ENCODE measurements at places on chromosomes 3 and 15. TPM values are rescaled to one million over a fixed set of nuclear protein-coding genes. Genes with fewer than 3 reads are reported as not detected.

MYD88 gene
- 16.6 TPM for total RNA-seq

DVL3 gene
- 19.6 TPM for total RNA-seq

CILP gene
- not detected for total RNA-seq

SLC12A1 gene
- total RNA-seq, result not detected

KNG1 gene
- total RNA-seq, result not detected

GBE1 gene
- total RNA-seq, result 26.0 TPM

LNP1 gene
- total RNA-seq, result 2.2 TPM

SLC22A14 gene
- not detected for total RNA-seq

GRCh38 chr3:107416138-107416537 lies 38.9 kb downstream of the CCDC54 start:
- no peak overlapping the region for H3K4me3 ChIP-seq
- peaks cover 12% of the 10 kb centered on the region for H3K4me1 ChIP-seq
- H3K36me3 ChIP-seq, result no peaks in the 10 kb centered on the region
- H3K27ac ChIP-seq, result no peak overlapping the region
- DNase-seq, result no peak
- H3K27me3 ChIP-seq, result no peaks in the 10 kb centered on the region

DNA sequence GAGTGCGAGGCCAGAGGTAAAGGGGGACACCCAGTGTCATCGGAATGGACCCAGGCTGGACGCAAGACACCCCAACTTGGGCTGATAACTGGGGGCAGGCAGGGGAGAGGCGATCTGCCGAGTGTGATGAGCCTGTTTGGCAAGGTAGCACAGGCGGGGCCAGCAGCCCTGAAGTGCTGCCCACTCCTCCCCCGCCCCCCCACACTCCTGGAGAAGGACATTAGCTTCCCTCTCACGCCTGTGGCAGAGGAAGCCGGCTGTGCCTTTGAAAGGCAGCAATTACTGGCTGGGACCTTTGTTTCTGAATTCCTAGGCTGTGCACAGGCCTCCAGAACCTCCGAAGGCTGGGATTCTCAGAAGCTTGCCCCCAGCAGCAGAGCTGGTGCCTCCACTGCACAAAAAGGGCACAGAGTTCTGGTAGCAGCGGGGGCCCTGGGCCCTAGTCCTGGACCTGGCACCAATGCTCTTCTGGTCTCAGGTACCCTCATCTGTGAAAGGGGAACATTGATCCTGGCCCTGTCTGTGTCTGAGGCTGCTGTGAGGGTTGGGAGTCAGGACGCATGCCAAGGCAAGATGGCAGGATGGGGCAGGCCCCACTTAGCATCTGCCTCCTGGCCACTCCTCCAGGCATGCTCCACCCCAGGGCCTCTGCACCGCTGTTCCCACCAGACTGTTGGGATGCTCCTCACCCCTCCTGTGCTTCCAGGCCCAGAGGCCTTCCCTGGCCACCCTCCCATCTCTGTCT lies 28.6 kb downstream of the IQSEC1 start:
- no peak overlapping the region for H3K4me3 ChIP-seq
- H3K27me3 ChIP-seq, result no peaks in the 10 kb centered on the region
- H3K36me3 ChIP-seq, result no peaks in the 10 kb centered on the region
- H3K4me1 ChIP-seq, result peaks cover 22% of the 10 kb centered on the region

- H3K27me3 ChIP-seq, result no peaks in the 10 kb centered on the region
- peaks cover 63% of the 10 kb centered on the region for H3K4me1 ChIP-seq
- H3K27ac ChIP-seq, result no peak overlapping the region
- DNase-seq, result no peak
- H3K36me3 ChIP-seq, result peaks cover 31% of the 10 kb centered on the region
Observed at GRCh38 chr15:72482275-72482674, 8.1 kb downstream of the ARIH1 start.

GRCh38 chr3:170471149-170471548 lies 52.5 kb downstream of the CLDN11 start:
- peaks cover 27% of the 10 kb centered on the region for H3K27me3 ChIP-seq
- H3K4me3 ChIP-seq, result no peak overlapping the region
- no peaks in the 10 kb centered on the region for H3K36me3 ChIP-seq
- DNase-seq, result no peak
- H3K4me1 ChIP-seq, result no peaks in the 10 kb centered on the region
- no peak overlapping the region for H3K27ac ChIP-seq

DNA sequence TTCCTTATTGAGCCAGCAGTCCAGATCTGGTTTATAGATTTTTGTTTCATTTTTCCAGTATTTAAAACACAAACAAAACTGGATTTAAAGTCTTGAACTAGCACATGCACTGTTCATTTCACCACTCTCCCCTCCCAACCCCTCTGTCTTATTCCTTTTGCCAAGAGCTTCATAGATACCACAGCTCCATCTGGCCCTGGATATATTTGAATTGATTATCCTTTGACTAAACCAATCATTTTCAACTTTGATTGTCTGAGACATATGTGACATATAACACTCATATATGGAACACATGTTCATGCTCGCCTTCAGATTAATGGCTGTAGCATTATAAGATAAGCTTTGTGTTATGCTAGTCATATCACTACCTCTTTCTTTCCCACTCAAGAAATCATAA lies 376.6 kb upstream of the NAALADL2 start:
- no peak overlapping the region for H3K4me3 ChIP-seq
- no peaks in the 10 kb centered on the region for H3K27me3 ChIP-seq
- no peak for DNase-seq
- no peaks in the 10 kb centered on the region for H3K36me3 ChIP-seq
- H3K4me1 ChIP-seq, result no peaks in the 10 kb centered on the region
- H3K27ac ChIP-seq, result no peak overlapping the region

DNA sequence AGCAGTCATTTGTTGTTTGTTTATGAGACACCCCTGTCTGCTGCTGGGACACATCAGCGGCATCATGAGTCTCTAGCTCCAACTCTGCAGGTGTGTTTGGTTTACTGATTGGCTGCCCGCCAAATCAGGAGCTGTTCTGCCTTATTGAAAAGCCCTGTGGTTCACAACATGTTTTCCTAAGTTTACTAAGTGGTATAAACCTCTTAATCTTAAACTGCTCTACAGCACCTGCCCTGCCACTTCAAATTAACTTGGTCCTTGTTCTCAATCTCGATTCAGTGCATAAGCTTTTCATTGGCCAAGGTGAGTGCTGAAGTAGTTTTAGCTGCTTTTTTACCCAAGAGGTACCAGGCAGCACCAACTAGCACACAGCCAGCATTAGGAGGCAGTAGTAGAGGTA lies 77.8 kb upstream of the WDR72 start:
- no peaks in the 10 kb centered on the region for H3K36me3 ChIP-seq
- no peak for DNase-seq
- no peak overlapping the region for H3K27ac ChIP-seq
- H3K4me3 ChIP-seq, result no peak overlapping the region

GRCh38 chr3:142808103-142808917 lies 80.6 kb downstream of the PCOLCE2 start:
- H3K4me1 ChIP-seq, result no peaks in the 10 kb centered on the region
- peak; percentile 20 for DNase-seq
- H3K27ac ChIP-seq, result no peak overlapping the region
- H3K27me3 ChIP-seq, result peaks cover 6% of the 10 kb centered on the region

- H3K27me3 ChIP-seq, result no peaks in the 10 kb centered on the region
- H3K27ac ChIP-seq, result no peak overlapping the region
- no peaks in the 10 kb centered on the region for H3K4me1 ChIP-seq
- H3K36me3 ChIP-seq, result no peaks in the 10 kb centered on the region
Observed at GRCh38 chr3:77456906-77457305, 417.0 kb downstream of the ROBO2 start.

- no peak overlapping the region for H3K27ac ChIP-seq
- peaks cover 24% of the 10 kb centered on the region for H3K27me3 ChIP-seq
- H3K4me1 ChIP-seq, result no peaks in the 10 kb centered on the region
- no peak for DNase-seq
- no peak overlapping the region for H3K4me3 ChIP-seq
Observed at GRCh38 chr3:131535131-131535530, 32.4 kb upstream of the MRPL3 start.

- H3K27me3 ChIP-seq, result no peaks in the 10 kb centered on the region
- H3K4me3 ChIP-seq, result no peak overlapping the region
- peaks cover 5% of the 10 kb centered on the region for H3K36me3 ChIP-seq
- no peak for DNase-seq
Observed at GRCh38 chr3:11379238-11379823, 107.1 kb downstream of the ATG7 start.

DNA sequence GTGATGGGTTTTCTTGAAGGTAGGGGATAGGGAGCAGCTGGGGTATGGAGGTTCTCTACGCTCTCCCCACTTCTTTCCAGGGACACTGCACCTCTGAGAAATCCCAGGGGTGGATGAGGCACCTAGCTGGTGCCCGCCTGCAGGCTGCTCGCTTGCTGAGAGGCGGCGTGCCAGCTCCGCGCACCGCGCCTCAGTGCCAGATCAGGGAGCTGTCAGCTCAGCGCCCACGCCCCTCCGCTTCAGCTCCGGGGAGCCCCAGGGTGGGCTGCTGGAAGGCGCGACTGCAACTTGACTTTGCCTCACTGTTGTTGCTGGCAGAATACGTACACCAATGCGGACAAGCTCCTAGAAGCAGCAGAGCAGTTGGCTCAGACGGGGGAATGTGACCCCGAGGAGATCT lies 345.7 kb upstream of the UMPS start:
- no peak overlapping the region for H3K4me3 ChIP-seq
- H3K27ac ChIP-seq, result no peak overlapping the region
- H3K36me3 ChIP-seq, result no peaks in the 10 kb centered on the region
- no peak for DNase-seq
- H3K4me1 ChIP-seq, result no peaks in the 10 kb centered on the region

DNA sequence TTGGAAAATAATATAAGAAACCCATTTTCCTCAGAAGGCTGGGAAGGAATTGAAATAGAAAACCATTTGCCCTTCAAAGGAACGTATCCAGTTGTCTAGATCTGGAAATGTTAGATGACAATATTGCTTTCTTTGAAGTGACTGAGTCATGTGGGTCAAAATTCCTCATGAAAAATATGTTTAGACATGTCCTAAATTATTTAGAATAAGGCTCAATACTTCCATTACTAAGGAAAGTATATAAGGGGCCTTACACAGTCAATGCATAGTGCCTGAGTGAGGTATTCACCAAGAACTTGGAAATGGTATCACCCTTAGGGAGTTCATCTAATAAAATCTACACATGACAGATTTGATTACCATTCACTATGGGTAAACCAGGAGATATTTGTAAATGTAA lies 619.8 kb upstream of the KCNMB2 start:
- no peaks in the 10 kb centered on the region for H3K27me3 ChIP-seq
- H3K36me3 ChIP-seq, result no peaks in the 10 kb centered on the region
- no peak overlapping the region for H3K27ac ChIP-seq

DNA sequence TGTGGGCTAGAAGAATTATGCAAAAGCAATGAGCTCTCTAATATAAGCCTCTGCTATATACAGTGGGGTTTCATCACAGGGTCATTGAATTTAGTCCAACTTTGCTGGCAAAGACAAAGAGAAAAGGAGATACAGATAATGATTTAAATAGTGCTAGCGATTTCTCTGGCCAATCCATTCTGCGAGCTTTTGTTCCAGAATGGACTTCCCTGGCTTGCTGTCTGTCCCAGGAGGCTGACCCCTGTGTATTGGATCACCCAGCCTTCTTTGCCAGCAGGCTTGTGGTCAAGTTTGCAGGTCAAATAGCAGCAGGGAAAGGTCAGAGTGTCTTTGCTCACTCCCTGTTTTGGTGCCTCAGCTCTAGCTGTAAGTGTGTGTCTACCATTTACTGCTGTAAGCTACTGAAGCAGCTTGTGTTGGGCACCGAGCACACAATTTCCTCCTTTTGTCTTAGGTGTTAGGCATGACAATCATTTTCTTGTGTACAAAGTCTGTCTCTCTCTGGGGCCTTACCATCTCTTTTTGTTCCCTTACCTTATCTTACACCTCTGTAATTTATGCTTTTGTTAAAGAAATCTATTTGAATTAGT lies 55.7 kb downstream of the UNC13C start:
- DNase-seq, result no peak
- peaks cover 2% of the 10 kb centered on the region for H3K27me3 ChIP-seq
- no peaks in the 10 kb centered on the region for H3K36me3 ChIP-seq

DNA sequence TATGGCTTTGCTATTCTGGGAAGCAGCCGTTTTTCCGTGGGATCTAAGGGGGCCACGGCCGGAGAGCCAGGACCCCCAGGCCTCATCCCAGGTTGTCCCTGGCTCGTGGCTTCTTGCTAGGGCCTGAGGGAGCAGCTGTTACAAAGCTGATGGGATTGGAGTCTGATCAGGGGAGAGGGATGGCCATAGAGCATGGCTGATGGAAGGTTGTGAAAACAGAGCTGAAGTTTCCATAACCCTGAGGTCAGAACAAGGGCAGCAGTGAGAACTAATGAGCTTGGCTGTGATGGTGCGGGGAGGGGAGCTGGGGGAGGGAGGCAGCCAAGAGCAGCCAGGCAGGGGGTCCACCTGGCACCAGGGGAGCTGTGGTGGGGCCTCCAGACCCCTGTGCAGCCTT lies 63.0 kb downstream of the LINGO1 start:
- no peaks in the 10 kb centered on the region for H3K4me1 ChIP-seq
- no peaks in the 10 kb centered on the region for H3K36me3 ChIP-seq
- no peak overlapping the region for H3K4me3 ChIP-seq
- H3K27me3 ChIP-seq, result no peaks in the 10 kb centered on the region

All from activated naive CD4-positive, alpha-beta T cell treated with anti-CD3 and anti-CD28 coated beads for 36 hours (primary cell).